ENCODE measurements at places on chromosomes 7 and 10.

DNA sequence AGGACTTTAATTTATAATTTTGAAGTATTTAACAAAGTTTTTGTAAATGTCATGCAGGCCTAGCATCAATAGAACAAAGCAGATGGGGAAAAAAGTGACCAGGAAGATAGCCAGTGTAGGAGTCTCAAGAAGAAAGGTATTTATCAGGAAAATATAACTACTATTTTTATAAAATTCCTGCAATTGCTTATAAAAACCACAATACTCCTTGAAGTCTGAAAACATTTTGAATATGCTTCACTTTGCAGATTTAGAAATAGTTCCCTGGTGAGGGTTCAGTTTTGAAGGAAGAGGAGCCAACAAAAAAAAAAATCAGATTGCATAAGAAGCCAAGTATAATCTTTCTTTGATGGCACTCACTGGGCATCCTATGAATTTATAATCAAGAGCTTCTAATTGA, 34.1 kb downstream of the MTERF1 start:
- no peak for DNase-seq

DNA sequence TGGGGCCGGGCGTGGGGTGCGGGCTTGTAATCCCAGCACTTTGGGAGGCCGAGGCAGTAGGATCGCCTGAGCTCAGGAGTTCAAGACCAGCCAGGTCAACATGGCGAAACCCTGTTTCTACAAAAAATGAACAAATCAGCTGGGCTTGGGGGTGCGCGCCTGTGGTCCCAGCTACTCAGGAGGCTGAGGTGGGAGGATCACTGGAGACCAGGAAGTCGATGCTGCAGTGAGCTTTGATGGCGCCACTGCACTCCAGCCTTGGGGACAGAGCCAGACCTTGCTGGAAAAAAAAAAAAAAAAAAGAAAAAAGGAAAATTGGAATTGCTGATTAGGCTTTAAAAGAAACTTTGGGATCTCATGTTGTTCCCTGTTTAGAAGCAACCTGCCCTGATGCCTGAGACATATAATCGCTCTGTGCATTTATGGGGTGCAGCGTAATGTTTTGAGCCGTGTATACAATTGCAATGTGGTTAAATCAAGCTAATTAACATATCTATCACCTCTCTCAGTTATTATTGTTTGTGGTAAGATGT, 851 bp downstream of the AKR1E2 start:
- no peak for DNase-seq

DNA sequence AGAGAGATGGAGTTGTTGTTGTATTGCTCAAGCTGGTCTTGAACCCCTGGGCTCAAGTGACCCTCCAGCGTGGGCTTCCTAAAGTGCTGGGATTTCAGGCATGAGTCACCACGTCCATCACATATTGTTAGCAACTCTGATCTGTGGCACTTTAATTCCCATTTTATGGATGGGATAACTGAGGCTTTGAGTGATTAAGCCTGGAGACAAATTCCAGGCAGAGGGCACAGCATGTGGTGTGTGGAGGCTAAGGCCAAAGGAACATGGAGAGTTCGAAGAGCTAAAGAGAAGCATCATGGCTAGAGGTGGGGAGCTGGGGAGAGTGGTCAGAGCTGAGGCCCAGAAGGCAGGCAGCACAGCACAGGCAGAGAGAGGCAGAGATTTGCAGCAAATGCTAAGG, 458.4 kb downstream of the XPNPEP1 start:
- DNase-seq = no peak

- peak; percentile 9 for DNase-seq
These were observed 107.1 kb downstream of the ABLIM1 start for GRCh38 chr10:114550756-114551635.

- DNase-seq = no peak
These were observed 85.8 kb upstream of the PITRM1 start for GRCh38 chr10:3258394-3258793.

DNA sequence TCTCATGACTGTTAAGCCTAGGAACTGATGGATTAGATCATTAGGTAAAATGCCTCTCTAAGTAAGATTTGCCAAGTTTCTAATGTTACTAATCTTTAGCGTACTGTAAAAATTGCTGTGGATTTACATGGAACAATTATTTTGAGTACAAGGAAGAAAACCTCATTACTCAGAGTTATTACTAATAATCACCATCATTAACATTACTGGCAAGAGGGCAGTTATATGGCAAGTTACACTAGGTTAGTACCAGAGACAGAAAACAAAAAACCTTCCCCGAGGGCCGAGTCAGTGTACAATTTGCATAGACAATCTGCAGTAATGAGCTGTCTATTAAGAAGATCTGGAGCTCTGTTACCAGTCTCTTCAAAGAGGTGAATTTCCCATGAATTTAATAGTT, 775.6 kb downstream of the GATA3 start:
- DNase-seq = no peak

DNA sequence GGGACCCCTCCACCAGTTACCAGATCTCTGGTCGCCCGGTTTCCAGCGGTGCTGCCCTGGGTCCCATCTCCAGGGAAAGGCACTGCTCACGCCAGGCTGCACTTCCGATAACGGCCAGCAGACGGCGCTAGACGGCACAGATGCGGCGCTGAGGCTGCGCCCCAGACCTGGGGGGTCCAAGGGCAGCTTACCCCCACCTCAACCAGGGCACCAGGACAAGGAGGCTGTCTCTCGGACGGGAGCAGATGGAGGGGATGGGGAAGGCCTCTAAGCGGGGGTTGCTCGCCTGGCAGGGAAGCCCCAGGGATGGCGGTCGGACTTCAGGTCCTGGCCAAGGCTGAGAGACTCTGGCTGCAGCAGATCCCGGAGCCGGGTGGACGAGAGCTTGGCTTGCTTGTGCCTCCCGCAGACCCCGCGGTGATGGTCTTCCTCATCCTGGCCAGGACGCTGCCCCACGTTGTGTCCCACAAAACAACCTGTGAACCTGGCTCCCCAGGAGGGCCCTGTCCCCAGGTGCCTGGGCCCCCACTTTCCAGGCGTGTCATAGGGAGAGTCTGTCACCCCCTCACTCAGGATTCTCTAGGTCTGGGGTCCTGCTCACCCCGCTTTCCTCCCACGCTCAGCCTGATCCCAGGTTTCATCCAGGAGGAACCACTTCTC, 23.9 kb upstream of the ZNF716 start:
- DNase-seq = no peak

DNA sequence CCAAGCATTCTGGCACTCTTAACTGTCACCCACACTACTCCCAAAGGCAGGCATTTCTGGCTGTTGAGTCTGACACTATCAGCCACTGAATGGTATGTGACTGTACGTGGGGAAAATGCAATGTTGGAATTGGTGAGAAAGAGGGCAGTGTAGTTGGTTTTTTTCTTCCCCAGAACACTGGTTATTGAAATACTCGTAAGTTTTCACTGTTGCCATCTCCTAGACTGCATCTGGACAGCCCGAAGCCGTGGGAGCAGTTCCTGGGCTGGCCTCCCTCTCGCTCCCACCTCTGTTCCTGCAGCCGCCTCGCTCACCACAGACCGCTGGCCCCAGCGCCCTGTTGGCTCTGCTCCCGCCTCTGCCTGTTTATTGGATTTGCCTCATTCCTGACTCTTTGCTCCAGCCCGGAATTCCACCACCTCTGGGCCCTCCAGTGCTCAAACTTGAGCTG, 5.7 kb downstream of the PLCE1 start:
- no peak for DNase-seq

GRCh38 chr7:45699726-45700390, 125.7 kb downstream of the ADCY1 start:
- no peak for DNase-seq

DNA sequence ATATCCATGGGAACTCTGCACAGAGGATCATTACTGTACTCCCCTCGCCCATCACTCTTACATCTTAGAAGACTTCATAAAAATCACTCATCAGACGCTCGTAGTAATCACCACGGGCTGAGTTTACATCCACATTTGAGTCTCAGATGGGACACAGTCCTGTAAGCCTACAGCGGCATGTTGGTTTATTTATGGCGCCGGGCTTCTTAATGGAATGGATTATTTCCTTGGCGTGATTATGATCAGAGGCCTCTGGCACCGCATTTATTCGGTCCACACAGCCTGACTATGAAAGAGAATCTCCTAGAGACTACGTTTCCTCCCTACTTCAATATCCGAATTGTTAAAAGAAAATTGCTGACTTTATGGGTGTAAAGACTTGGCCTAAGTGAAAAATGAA, 123.5 kb upstream of the FRMD4A start:
- no peak for DNase-seq

- no peak for DNase-seq
These were observed 75.9 kb downstream of the GLI3 start for GRCh38 chr7:42161110-42161509.

GRCh38 chr7:138738551-138739335, 37.6 kb upstream of the SVOPL start:
- peak; percentile 69 for DNase-seq

- DNase-seq = no peak
These were observed 1126.2 kb downstream of the TYW1 start for GRCh38 chr7:68122801-68123200.

DNA sequence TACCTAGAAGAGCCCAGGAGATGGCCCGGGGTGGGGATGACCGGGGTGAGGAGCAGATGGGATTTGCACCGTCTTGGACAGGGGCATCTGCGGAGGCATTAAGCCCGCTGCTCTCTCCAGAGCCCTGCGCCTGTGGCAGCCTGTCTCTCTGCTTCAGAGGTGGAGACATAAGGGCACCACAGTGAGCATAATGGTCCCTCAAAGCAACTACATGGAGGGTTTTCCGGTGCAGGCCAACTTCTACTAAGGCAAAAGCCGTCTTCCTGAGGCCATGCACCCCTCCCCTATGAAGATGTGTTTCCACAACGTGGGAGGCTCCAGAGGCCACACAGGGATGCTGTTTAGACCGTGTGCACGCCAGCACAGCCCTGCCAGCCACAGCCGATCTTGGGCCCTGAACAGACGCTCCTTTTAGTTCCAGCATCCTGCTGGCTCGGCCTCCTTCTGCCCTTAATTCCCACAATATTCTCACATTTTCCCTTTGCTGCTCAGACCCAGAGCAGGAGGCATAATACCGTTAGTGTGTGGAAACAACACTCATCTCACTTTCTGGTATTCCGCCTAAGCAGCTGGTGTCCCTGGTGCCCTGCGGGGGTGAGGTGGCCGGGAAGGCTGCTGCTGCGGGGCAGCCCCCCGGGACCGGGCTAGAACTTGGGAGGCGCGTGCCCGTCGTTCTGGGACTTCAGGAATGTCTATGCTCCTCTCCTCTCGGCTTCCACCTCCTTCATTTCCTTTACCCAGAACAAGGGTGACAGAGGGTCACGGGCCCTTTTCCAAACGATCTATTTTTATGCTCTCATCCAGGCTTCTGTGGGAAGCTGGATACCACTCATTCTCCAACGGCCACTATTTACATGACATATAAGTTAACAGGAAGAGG, 266.9 kb downstream of the TNS3 start:
- DNase-seq = no peak

GRCh38 chr7:77538281-77539212, 1.5 kb downstream of the PTPN12 start:
- no peak for DNase-seq

DNA sequence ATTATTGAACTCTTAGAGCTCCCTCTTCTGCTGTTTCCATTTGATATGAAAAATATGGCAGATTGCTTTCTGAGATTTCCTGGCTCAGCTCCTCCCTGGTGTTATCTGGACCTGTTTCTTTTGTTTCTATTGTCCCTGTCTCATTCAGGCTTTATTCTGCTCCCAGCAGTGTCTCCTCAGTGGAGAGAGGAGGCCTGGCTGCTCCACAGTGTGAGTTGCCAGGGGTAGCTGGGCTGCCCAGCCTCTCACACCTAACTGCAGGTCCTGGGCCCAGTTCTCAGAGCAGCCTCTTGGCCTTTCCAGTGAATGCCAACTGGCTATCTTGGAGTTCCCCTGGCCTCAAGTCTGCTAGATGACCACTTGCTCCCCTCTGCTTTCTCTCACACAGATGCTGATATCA, 127.0 kb downstream of the VPS41 start:
- DNase-seq = no peak

GRCh38 chr7:37440738-37441385, 7.8 kb downstream of the ELMO1 start:
- no peak for DNase-seq

- no peak for DNase-seq
These were observed 212.5 kb downstream of the EMX2 start for GRCh38 chr10:117754770-117755658.

- no peak for DNase-seq
These were observed 143.5 kb upstream of the GHITM start for GRCh38 chr10:83995738-83996331.

GRCh38 chr7:668139-668931, 58.2 kb upstream of the DNAAF5 start:
- DNase-seq = no peak

- no peak for DNase-seq
These were observed 67.2 kb downstream of the CTTNBP2 start for GRCh38 chr7:117806011-117806410.

DNA sequence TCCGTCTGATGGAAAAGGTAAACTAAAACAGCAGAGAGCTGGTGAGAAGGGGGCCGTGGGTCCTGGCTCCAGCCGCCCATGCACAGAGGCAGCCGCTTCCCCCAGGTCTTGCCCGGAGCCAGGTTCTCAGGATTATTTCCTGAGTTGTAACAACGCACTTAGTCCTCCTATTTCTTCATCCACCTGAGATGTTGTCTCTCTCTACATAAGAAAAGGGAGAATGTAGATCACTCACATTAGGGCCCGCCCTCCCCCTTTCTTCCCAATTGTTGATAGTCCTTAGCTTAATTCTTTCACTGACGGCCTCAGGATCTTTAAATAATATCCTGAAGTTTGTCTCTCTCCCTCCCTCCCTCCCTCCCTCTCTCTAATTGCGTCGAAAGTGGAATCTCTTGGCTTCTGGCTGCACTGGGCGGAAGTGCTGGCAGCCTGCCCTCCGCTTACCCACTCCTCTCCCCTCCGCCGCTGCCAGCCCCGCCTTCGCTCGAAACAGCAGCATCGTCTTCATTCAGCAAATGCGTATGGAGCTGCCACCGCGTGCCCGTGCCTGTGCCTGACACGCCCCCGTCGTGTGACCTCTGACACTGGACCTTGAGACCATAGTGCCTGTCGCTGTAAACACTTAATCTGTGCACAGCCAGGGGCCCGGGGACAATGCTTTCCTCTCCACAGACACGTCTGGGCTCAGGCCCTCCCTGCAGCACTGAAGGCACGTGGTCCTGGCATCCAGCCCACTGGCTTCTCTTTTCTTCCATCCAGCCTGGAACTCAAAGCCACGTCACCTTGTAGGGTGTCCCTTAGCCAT, 174.5 kb upstream of the PPP2R2D start:
- no peak for DNase-seq

GRCh38 chr10:110475722-110476515, 21.8 kb upstream of the DUSP5 start:
- no peak for DNase-seq
